ENCODE measurements at places on chromosomes 11 and 22. TPM values are rescaled to one million over a fixed set of nuclear protein-coding genes. Genes with fewer than 3 reads are reported as not detected.

DNA sequence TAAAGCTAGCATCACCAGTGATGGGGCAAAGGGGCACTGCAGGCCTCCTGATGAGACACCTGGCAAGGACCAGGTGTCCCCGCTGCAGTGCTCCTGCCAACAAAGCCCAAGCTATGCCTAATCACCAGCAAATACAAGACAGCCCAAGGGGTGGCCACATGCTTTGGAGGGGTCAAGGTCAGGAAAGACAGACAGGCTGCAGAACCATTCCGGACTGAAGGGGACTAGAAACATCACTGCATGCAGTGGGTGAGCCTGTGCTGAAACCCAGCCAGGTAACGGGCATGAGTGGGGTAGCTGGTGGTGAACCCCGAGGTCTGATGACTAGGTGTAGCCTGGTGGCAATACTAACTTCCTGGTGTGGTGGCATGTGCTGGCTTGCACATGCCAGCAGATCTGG lies 111.1 kb downstream of the MED15 start:
- DNase-seq = no peak

DNA sequence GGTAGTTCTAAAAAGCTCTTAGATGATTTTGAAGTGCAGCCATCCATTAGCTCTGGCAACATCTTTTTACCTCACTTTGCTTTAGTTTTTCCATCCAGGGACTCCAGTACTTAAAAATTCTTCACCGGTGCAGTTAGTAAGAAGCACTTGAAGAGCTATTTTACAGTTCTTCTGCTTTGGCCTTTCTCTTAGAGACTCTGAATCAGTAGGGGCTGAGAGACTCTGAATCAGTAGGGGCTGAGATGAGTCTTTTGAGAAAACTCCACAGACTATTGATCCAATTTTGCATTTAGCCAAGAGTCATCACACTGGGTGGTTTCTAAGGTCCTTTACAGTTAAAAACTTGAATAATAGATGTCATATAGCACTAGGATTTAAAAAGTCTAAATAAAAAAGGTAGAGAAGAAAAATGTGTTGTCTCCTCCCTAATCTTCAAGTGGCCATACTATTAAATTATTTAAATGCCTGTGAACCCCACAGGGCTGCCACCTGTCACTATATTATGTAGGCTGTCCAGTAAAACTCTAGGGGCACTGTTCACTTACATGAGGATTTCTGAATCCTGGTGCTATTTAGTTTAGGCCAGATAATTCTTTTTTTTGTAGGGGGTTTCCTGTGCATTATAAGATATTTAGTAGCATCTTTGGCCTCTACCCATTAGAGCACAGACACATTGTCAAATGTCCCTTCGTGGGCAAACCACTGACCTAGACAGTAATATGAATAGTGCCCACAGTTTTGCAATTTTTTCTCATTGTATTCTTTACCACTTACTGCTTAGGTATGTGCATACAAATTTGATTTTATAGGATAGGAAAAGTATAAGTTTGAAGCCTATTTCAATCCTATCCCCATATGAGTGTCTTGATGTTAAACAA lies 26.3 kb upstream of the HIKESHI start:
- DNase-seq = no peak

DNA sequence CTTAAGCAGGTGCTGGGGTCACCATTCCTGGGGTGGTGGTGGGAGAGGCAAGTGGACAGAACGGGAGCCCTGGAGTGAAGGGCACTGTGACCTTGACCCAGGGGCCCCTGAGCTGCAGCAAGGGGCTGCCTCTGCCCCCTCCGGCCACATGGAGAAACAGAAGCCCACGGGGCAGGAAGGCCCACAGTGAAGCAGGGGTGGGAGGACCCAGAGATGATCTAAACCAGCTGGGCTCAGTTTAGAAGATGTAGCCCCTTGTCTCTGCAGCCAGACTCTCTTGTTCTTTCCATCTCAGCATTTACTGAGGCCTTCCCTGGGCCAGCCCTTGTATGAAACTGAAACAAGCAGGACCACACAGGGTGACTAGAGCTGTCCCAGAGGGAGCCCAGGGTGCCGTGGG lies 30.5 kb downstream of the WNT11 start:
- no peak for DNase-seq

Gene OR51E2
- total RNA-seq = 0.97 TPM

Gene DDI1
- total RNA-seq = not detected

GRCh38 chr11:86469491-86470388 lies 95.1 kb downstream of the CCDC81 start:
- no peak for DNase-seq

DNA sequence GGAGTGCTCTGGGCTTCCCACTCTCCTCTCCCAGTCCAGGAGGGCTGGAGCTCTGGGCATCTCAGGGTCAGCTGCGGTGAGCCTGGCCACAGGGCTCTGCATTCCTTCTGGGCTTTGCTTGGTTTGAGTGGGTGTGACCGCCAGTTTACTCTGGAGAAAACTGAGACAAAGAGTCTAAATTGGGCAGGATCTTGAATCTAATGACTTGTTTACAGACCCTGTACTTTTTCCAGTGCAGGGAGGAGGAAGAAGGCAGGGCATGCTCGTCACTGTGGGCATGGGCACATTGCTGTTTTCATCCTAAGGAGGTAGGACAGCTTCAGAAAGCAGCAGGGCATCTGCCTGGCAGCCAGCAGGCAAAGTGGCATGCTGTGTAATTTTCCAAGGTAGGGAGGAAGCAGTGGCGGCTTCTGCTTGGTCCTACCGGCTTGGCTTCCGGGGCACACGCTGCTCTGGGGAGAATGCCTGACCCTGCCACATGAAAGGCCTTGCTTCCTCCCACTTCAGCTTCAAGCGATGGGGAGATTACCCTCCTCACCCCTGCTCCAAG lies 22.9 kb downstream of the FLI1 start:
- DNase-seq = no peak

Data from chondrocyte (in vitro differentiated cells).